Nucleus accumbens (tissue), 56 donors: ENCODE measurements at places on chromosomes 1 and 21.

DNA sequence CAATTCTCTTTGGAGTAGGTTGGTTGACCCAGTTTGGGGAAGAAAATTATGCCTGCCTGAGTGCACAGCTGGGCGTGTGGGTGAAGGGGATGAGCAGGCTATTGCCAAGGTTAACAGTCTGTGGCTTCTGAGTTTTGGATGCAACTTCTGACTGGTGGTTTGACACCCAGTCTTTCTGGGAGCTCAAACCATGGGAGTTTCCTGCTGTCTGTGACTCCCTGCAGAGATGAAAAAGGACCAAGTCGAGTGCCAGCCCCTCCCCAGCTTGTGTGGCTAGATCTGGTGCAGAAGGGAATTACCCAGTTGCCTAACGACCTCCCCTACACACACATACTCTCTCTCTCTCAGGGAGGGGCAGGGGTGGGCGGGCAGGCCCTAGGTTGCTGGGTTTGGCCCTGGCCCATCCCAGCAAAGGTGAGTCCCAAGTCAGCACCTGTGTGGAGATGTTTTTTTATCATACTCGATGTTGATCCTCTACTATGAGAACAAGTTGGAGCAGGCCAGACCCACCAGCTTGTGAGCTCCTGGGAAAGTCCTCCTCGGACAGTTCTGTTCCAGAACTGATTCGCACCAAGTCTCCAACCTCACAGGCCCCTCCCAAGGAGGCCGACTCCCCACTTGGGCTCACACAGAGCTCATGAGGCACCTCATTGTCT lies 28.2 kb downstream of the PKP1 start:
- DNase-seq, result no peak

DNA sequence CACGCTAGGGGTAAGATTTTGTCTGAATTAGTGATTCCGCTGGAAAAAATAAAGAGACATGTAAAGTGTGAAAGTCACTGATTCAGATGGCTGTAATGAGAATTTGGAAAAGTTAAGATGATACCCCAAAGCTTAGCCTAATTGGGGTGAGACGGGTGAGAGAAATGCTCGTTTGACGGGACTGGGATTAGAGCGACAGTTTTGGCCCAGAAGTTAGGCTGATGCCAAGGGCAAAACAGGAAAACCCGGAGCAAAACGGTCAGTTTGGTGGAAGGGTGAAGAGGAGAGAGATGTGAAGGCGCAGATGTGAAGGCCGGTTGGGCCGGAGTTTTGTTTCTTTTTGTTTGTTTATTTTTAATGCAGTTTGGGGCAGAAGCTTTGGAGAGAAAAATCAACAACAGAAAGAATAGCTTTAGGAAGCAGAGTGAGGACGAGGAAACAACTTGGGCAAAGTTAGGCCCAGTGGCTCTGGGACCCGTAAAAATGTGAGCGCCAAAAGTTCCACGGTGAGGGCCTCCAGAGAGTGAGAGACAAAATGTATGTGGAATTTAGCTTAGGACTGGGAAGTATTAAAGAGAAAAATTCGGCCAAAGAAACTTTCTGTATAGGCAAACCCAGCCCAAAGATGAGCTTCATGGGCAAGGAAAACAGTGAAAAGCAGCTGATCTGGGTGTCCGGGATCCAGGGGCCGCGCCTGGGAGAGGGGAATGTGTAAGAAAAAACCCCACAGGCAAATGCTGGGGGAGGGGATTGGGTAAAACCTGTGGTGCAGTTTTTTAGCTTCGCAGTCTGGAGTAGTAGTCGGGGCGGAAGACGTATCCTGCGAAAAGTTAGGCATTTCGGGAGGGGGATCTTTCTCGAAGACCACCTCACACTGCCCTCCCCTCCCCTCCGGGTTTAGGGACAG lies 1.2 kb downstream of the DMRTA2 start:
- DNase-seq, result no peak

GRCh38 chr1:230808281-230808872 lies 59.9 kb downstream of the C1orf198 start:
- no peak for DNase-seq

DNA sequence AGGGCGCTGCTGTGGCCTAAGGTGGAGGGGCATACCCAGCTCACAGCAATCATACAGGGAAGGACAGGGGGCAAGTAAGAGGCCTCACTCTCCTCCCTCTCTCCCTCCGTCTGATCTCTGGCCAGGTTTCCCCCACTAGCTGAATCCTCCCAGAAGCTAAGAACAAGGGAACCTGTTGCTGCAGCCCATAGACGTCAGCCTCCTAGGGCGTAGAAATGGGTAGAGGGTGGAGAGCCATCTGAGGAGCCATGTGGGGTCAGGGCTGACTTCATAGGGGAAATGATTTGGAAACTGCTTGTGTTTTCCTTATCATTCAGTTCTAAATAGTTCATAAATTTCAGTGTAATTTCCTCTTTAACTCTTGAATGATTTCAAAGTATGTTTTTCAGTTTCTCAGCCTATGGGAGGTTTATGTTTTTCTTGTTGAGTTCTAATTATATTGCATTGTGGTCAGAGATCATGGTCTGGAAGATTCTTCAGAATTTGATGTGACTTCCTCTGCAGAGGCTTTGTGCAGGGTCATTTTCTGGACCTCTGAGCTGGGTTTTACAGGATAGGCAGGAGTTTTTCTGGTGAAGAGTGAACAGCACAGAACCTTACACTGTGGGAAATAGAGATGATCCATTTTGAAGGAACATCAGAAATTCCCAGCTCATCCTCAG lies 2.3 kb upstream of the MOB3C start:
- no peak for DNase-seq

DNA sequence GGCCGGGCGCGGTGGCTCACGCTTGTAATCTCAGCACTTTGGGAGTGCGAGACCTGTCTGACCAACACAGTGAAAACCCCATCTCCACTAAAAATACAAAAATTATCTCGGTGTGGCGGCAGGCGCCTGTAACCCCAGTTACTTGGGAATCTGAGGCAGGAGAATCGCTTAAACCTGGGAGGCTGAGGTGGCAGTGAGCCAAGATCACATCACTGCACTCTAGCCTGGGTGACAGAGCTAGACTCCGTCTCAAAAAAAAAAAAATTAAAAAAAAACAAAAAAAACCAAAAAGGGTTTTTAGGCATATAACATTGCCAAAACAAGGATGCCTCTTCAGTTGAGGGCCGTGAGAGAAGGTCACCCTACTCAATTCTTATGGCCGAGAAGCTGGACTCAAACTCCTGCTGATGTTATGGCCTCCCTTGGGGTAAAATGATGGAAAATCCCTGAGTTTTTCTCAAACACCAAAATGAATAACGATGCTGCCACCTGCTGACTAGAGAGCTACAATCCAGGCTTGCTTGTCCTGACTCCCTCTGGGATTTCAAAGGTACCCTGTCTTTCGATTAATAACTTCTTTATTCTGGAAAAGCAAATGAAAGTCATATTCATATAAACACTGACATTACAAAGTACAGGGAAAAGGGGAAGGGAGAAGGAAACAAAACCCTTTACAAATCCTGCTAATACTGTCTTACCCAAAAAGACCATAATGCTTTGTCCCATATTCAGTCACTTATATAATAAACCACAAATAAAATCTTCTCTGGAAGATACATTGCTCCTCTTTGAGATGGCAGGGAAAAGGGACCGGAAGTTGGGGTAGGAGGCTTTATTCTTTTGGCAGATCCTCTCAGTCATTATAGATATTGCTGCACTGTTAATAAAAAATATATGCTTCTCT lies 10.7 kb downstream of the RAB42 start:
- no peak for DNase-seq

DNA sequence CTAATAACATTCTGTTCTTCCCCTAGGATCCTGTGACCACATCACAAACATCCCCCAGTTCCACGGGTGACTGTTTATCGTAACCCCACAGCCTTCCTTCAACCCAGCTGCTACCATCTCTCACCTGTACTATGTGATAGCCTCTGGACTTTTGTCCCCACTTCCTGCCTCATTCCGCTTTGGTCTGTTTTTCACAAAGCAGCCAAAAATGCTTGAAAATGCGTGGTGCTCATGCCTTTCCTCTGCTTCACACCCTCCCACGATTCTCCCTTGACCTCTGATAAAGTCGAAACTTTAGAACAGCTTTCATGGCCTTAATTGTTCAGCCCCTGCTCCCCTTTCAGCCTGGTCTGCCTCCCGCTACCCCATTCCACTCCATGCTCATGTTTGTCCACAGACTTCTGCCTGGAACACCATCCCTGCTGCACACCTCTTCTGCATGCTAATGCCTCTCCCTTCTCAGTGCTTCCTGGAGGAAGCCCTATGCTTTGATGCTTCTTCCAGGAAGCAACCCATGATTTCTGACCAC lies 165.6 kb downstream of the PLPP3 start:
- no peak for DNase-seq

GRCh38 chr1:65067491-65068201 lies 80.4 kb upstream of the AK4 start:
- peak; percentile 32 for DNase-seq
